ENCODE measurements at places on chromosomes 3 and 15.

DNA sequence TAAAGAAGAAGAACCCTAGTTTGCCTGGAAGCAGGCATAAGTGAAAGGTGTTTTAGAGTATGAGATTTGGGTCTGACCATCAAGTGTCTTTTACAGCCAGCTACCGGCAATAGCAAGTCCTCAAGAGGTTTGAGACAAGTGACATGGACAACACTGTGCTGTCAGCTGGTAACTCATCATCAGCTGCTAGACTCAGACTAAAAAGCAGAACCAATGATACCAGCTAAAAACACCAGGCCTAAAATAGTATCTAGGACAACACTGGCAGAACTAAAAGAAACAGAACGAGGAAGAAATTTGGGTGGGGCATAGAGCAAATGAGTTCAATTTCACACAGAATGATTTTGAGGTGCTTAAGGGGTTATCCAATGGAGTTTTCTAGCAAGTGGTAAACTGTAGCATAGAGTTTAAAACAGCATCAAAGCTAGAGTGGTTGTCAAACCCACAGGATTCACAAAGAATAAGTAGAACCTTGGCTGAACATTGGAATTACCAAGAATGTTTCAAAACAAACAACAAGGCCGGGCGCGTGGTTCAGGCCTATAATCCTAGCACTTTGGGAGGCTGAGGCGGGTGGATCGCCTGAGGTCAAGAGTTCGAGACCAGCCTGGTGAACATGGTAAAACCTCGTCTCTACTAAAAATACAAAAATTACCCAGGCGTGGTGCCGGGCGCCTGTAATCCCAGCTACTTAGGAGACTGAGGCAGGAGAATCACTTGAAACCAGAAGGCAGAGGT lies 3.9 kb downstream of the CIAO2A start:
- no peak for DNase-seq

GRCh38 chr3:53123953-53124352 lies 6.3 kb downstream of the RFT1 start:
- DNase-seq: no peak

GRCh38 chr15:32034106-32034505 lies 3.8 kb downstream of the CHRNA7 start:
- no peak for DNase-seq

- DNase-seq: no peak
These were observed 69.5 kb downstream of the CADPS start for GRCh38 chr3:62805580-62806277.

DNA sequence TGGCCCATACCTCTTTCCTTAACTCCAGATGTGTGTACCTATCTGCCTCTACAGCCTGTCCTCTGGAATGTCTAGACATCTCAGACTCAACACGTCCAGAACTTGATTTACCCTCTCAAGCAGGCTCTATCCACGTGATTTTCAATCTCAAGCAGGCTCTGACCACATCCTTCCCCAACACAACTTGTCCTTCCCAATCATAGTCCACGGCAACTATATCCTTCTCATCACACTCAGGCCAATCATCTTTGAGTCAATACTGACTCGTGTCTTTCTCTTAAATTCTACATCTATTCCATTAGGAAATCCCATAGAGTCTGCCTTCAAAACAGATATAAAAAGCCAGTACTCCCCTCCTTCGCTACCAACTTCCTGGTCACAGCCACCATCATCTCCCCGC lies 70.4 kb downstream of the FOXP1 start:
- no peak for DNase-seq

GRCh38 chr3:138300647-138301046 lies 29.0 kb downstream of the NME9 start:
- no peak for DNase-seq

DNA sequence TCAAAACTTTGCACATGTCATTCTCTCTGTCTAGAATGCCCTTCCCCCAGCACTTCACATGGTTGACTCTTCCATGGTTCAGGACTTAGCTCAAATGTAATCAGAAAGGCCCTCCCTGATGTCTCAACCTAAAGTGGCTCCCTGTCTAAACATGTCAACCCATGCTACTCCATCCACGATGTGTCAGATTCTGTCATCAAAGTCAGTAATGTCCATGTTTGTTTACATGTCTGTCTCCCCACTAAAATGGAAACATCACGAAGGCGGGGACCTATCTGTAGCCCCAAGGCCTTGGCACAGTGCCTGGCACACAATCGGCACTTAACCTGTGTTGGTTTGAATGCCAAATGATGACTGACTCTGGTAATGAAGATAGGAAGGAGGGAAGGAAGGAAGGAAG lies 20.8 kb upstream of the SNTN start:
- no peak for DNase-seq

- no peak for DNase-seq
These were observed 930.2 kb upstream of the ALCAM start for GRCh38 chr3:104436506-104436905.

GRCh38 chr3:195204360-195205163 lies 66.4 kb downstream of the XXYLT1 start:
- DNase-seq: no peak

DNA sequence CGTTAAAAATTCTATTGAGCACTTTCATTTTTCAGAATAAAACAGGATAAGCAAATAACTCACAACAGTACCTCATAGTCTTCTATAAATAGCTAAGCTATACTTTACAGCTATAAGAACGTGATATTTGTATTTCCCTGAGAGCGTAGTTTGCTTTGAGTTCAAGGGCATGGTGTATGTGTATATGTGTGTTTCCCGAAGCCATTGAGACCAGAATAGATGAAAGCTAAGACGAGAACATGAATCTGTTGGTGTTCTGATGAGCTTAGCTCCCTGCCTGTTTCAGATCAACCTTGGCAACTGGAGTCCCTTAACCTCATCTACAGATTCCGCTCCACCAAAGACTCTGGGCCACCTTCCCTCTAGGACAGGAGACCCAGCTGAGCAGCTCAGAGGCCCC lies 59.5 kb upstream of the MCF2L2 start:
- no peak for DNase-seq

GRCh38 chr3:153026026-153026425 lies 136.0 kb upstream of the RAP2B start:
- no peak for DNase-seq
